ENCODE measurements at places on chromosomes 2 and 18.
A peak's percentile ranks its signal among the peaks of the same experiment; 100 is the strongest.

GRCh38 chr2:8550937-8551621, 130.8 kb upstream of the ID2 start:
- no peak overlapping the region for H3K4me3 ChIP-seq
- no peaks in the 10 kb centered on the region for H3K36me3 ChIP-seq
- no peaks in the 10 kb centered on the region for H3K27me3 ChIP-seq
- DNase-seq: no peak

- no peaks in the 10 kb centered on the region for H3K36me3 ChIP-seq
- DNase-seq: no peak
- H3K4me1 ChIP-seq: peaks cover 5% of the 10 kb centered on the region
- H3K27me3 ChIP-seq: no peaks in the 10 kb centered on the region
- no peak overlapping the region for H3K4me3 ChIP-seq
Measured at GRCh38 chr2:200810252-200810997, 1.3 kb upstream of the BZW1 start.

- H3K4me3 ChIP-seq: no peak within 1 kb of the TSS
- no peaks in the 10 kb centered on the region for H3K36me3 ChIP-seq
- H3K4me1 ChIP-seq: no peaks in the 10 kb centered on the region
- peaks cover 12% of the 10 kb centered on the region for H3K27me3 ChIP-seq
Measured at GRCh38 chr2:101474731-101475384, at the start of gene RFX8. Gene RFX8 (minus strand): TSS chr2:101475112. CDS start chr2:101466848, 8,264 bp downstream.

DNA sequence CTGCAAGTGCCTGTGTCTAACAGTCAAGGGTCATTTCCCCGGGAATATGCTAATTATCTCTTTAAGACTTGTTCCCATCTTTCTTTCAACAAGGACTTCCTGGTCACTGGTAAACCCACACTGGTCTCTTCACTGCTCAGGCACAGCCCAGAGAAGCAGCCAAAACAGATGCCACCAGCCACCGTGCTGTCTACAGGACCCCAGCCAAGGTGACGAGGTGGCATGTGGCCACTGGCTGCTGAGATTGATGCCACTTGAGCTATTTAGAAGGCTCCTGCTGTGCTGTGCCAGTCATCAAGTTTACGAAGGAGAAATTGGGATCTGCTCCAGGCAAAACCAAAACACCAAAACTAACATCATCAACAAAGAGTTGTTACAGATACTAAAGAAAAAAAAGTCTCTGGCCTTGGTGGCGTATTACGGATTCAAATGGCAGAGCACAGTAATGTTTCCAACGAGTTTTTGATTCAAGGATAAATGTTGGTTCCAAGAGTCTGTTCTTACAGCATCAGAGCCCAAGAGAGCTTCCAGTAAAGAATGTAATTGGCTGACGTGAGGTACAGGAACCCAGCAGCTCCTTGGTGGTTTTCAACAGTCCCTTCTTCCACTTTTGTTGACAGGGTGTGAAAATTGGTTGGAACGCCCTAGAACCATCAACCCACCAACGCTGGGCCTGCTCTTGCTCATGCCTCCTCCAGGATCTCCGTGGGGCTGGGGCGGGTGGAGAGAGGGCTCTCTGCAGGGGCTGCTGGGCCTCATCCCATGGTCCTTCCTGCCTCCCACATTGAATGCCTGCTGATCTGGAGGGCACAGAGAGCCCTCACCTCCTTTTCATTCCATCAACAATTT, 63.7 kb upstream of the ZCCHC2 start:
- no peak overlapping the region for H3K4me3 ChIP-seq
- H3K36me3 ChIP-seq: no peaks in the 10 kb centered on the region
- peak overlapping the region; percentile 68 for H3K27ac ChIP-seq
- peaks cover 19% of the 10 kb centered on the region for H3K4me1 ChIP-seq
- DNase-seq: no peak
- H3K27me3 ChIP-seq: no peaks in the 10 kb centered on the region

- DNase-seq: no peak
- H3K4me3 ChIP-seq: no peak overlapping the region
- peaks cover 10% of the 10 kb centered on the region for H3K27me3 ChIP-seq
- no peaks in the 10 kb centered on the region for H3K4me1 ChIP-seq
- no peak overlapping the region for H3K27ac ChIP-seq
Measured at GRCh38 chr18:52340406-52341102, 557 bp downstream of the DCC start.

GRCh38 chr2:236749346-236749745, 179.7 kb downstream of the ACKR3 start:
- no peak overlapping the region for H3K27ac ChIP-seq
- H3K36me3 ChIP-seq: no peaks in the 10 kb centered on the region
- no peaks in the 10 kb centered on the region for H3K27me3 ChIP-seq

Data from adrenal gland (tissue), 19 donors.